ENCODE measurements at places on chromosomes 5 and 9.

GRCh38 chr9:127202461-127203169 is 62.0 kb upstream of the GARNL3 start:
- no peak for DNase-seq

- DNase-seq: no peak
Measured at GRCh38 chr9:2574203-2574602, 47.4 kb upstream of the VLDLR start.

DNA sequence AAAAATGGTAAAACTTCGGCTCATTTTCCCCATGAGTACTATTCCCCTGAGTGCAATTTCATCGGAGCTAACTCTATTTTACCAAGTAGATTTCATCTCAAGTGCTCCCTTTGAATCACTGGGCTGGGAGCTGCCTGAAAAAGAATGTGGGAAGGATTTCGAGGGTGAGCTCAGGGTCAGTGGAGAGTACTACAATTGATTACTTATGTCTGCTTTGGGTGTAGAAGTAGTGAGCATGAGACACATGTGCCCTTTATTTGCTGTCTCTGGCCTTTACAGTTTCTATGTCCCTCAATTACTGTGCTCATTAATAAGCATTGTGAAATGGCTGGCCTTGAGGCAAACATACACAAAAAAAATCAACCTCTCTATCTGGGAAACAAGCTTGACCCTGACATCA is 172.7 kb upstream of the RFX3 start:
- no peak for DNase-seq

DNA sequence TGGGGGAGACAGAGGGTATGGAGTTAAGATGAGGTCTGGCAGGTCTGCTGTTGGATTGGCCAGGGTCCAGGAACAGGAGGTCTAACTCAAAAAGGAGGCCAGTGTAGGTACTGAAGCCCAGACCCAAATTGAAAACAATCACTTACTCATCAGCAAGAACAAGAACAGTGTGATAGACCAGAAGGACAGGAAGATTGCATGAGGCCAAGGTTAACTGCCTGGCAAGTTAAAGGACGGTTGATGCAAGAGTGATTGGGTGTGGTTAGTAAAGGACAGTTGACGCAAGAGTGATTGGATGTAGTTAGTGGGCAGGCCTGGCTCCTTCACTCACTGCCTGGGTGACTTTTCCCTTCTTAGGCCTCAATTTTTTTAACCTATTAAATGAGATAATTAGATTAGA is 132.6 kb downstream of the PDZD2 start:
- DNase-seq: no peak

DNA sequence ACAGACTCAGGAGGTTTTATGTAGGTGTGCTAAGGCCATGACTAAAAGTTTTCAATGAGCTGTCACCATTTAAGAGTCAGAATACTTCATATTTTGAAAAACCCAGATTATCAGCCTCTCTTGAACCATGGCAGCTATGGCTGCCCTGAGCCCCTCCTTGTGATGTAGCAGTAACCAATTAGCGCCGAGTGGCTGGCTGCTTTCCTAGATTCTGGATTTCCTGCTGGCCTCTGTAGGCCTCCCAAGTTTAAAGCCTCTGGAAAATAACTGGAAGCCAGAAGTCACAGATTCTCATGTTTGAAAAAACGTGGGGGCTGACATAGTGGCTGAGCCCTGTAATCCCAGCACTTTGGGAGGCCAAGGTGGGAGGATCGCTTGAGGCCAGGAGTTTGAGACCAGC is 25.5 kb downstream of the DAB2IP start:
- no peak for DNase-seq

DNA sequence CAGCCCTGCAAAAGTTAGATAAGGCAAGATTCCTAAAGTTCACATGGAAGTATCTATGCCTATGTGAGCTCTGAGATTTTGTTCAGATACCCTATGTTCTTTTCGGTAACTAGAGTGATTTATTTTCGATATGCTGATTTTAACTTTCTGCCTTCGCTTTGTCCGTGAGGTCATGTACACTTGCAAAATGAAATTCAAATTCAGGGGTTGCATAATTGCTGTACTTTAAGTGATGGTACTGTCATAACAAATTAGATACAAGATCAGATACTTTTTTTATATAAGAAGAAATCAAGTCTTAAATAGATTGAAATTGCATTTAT is 350 bp upstream of the ECPAS start:
- DNase-seq: no peak

- DNase-seq: peak; percentile 97
Measured at GRCh38 chr9:121529237-121529987, 29.8 kb upstream of the GGTA1 start.

DNA sequence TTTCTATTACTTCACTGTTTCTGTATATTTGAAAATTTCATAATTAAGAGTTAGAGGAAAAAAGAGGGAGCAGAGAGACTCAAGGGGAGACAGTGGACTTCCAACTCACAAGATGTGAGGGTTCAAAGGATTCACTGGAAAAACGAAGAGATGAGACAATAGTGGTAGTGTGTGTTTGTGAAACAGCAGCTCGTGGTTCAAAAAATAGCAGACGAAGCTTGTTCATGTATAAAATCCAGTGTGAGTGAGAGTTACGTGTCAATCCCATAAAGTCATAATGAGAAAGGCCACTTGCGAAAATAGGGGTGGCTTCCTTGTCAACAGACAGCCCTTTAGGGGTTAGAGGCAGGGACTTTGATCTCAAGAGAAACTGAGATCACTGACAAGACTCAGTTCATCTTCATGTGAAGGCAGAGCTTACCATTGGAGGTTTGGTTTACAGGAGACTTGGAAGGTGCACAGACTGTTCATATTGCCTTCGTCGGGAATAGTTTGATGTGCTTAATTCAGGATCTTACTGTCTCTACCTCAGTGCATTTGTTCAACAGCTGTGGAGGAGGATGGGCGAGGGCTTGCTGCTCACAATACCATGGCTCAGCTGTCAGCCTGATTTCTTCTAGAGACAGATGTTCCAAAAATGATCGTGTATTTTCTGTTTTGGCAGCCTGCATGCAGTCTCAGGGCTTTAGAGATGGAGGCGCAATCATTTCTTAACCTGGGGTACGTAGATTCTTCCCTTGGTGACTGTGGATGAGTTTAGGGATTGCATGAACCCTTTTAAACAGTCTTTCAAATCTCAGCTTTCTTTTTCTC is 105.7 kb upstream of the KLF9 start:
- DNase-seq: no peak

DNA sequence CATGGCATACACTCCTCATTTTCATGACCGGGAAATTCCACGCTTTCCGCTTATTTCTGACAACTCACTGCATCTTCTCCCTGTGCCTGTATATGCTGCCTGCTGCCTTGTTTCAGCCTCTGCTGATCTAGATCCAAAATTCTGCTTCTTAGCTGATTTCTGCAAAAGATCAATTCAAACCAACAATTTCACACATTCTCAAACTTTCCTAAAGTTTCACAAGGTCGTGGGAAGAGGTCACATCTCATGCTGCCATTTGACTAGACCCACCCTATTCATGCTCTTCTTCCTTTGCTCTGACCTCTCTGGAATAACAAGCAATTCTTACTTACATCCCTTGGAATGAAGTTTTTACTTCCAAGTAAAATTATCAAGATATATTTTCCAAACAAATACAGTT is 84.5 kb downstream of the TMEM167A start:
- no peak for DNase-seq

- DNase-seq: no peak
Measured at GRCh38 chr5:91469517-91470165, 86.5 kb upstream of the ARRDC3 start.

GRCh38 chr5:35502206-35502605 is 115.5 kb upstream of the SPEF2 start:
- no peak for DNase-seq

GRCh38 chr5:163506095-163506457 is 657 bp downstream of the MAT2B start:
- DNase-seq: no peak

DNA sequence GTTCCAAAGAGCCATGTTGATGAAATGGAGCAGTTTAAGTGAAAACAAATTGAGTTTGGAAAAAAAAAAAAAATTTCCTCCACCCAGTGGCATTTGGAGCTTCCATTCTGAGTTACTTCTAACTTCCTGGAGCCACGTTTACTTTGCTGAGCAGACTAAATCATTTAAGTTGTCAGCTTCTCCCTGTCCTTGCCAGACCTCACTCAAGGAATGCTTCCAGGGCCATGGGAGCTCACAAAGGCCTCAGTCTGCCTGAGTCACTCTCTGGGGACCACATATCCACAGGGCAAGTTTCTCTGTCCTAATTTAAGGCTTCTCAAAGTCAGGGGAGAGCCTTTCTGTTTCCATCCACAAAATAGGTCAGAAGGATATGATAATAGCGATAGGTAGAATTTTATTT is 210.3 kb upstream of the TNC start:
- peak; percentile 79 for DNase-seq

GRCh38 chr9:20476912-20477521 is 145.3 kb downstream of the MLLT3 start:
- no peak for DNase-seq

GRCh38 chr5:98443881-98444280 is 329.6 kb upstream of the RGMB start:
- DNase-seq: no peak

DNA sequence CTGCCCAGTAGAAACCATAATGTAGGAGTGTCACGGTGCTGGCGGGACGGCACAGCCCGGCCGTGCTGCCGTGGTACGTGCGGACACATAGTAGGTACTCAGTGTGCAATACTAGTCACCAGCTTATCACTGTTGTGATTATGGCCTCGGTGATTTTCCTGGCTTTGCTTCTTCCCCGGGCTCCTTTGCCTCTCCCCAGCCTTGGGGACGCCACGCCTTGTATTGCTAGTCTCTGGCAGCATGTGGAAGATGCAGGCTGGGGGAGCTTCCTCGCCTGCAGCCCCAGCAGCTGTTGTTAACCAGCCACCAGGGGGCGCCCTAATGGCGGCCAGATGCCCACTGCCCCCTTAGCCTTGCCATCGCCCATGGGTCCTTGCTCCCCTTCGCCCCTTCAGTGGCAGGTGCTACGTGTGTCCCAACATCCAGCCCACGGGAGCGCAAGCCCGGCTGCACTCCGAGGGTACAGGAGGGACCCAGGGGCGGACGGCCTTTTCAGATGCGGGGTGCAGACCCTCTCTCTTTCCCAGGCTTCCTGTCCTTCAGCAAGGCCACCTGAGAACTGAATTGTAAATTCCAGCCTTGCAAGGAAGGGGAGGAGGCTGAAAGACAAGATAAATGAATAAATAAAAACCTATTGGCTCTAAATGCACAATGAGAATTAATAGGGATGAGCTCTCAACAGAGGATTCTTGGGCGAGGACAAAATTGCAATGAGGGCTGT is 8.0 kb downstream of the NTNG2 start:
- DNase-seq: peak; percentile 71

- DNase-seq: no peak
Measured at GRCh38 chr9:91034521-91034920, 232.9 kb downstream of the SYK start.

GRCh38 chr9:127753622-127754021 is 18.5 kb upstream of the TOR2A start:
- DNase-seq: no peak

- no peak for DNase-seq
Measured at GRCh38 chr5:104646416-104646815, 1083.8 kb upstream of the NUDT12 start.

GRCh38 chr5:115524199-115524847 is 20.3 kb downstream of the FEM1C start:
- no peak for DNase-seq

GRCh38 chr5:10572451-10572850 is 8.6 kb downstream of the ANKRD33B start:
- DNase-seq: peak; percentile 36

GRCh38 chr9:80378669-80379293 is 807.0 kb downstream of the TLE4 start:
- DNase-seq: no peak

DNA sequence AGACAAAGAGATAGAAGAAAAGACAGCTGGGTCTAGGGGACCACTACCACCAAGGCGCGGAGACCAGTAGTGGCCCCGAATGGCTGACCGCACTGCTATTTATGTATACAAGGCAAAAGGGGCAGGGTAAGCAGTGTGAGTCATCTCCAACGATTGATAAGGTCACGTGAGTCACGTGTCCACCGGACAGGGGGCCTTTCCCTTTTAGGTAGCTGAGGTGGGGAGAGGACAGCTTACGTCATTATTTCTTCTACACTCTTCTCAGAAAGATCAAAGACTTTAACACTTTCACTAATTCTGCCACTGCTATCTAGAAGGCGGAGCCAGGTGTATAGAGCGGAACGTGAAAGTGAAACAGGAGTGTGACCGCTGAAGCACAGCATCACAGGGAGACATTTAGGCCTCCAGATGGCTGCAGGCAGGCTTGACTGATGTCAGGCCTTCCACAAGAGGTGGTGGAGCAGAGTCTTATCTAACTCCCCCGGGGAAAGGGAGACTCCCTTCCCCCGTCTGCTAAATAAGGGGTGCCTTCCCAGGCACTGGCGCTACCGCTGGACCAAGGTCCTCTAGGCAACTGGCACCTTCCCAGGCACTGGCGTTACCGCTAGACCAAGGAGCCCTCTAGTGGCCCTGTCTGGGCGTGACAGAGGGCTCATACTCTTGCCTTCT is 6.1 kb upstream of the PRR16 start:
- peak; percentile 86 for DNase-seq

DNA sequence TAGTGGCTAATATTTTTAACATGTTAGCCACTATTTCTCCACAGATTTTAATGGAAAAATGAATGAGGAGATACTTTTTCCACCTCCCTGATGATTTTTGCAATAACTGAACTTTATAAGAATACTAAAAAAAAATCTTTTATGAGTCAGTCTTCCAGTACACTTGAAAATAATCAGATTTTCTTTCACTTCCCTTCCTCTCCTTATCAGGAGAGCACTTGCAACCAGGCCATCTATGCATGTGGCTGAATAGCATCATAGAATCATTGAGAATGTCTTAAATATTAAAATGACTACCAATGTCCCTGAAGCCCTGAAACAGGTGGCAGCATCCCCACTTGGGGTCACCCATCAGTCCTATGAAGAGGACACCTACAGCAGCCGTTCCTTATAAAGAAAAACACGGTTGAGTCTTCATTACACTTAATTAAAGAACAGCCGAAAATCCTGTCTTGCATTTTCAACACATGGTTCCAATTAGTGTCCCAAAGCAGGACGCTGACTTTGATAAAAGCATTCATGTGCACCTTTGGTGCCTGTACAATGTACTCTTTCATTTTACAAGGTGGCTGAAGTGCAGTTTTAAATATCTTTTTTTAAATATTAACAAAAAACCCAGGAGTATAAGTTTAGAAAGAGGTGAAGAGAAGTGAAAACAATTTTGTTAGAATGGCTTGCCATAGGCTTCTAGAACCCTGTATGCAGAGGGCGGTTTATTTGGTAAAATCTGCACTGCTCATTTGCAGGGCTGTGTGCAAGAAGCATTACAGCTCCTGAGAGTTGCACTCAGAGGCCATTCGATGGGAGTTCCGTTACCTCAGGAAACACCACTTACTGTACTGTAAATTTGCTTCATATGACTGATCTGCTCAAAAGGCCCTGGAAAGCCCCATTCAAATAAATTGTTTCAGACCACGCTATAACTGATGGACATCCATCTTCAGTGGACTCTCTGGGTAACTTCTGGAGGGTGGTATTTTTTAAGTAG is 106.9 kb upstream of the VCAN start:
- DNase-seq: no peak

- DNase-seq: no peak
Measured at GRCh38 chr9:121587863-121588262, 63.6 kb upstream of the DAB2IP start.

All from sigmoid colon (tissue), 7 donors.